HFFc6 (cell line): ENCODE measurements at places on chromosomes 1 and 21. TPM values are rescaled to one million over a fixed set of nuclear protein-coding genes. Genes with fewer than 3 reads are reported as not detected.

DNA sequence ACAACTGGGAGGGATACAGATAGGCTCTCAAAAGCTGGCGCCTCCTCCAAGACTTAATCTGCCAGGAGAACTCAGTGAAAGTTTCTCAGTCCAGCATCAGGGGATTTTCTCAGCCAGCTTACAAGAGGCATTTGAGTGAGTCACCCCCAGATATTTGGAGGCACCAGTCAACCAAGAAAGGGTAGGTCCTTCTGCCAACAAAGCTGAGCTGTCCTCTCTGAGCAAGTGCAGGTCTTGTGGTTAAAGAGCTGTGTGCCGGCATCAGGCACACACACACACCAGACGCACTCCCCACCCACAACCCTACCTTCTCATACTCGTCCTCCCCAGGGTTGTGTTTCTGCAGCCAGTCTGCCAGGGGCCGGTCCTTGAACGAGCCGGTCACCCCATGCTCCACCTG, 27.0 kb upstream of the PPP1R15B start:
- DNase-seq, result peak; percentile 98

Gene FCRLA
- total RNA-seq, result 2.9 to 4.3 TPM (median 4.2 TPM) in 3 replicates

- no peak for DNase-seq
Measured at GRCh38 chr21:35019631-35020032, 29.5 kb downstream of the RUNX1 start.

Gene FAM151A
- total RNA-seq, result not detected in 3 replicates

DNA sequence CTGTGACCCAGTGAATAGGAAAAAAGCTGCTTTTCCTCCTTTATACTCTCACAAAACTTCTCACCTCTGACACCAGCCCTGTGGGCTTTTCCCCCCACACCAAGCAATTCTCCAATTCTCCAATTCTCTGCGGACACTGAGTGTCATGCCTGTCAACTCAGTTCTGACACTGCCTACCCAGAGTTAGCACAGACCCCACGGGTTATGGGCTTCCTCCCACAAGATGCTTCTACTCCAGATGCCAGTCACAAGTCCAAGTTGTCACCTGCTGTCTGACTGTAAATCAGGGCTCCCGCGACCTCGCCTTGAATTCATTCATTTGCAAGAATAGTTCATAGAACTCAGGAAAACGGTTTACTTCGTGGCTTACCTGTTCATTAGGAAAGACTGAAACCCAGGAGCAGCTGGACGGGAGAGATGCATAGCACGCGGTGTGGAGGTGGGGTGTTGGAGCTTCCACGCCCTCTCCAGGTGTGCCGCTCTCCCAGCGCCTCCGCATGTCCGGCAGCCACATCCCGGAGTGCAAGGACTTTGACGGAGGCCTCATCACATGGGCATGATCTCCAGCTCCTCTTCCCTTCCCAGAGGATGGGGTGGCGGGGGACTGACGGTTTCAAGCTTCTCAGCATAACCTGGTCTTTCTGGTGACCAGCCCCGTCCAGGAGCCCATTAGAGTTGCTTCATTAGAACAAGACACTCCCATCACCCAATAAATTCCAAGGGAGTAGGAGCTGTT, 154.7 kb downstream of the PGBD5 start:
- DNase-seq, result no peak

- DNase-seq, result no peak
Measured at GRCh38 chr1:17404034-17404684, 32.2 kb downstream of the PADI6 start.

DNA sequence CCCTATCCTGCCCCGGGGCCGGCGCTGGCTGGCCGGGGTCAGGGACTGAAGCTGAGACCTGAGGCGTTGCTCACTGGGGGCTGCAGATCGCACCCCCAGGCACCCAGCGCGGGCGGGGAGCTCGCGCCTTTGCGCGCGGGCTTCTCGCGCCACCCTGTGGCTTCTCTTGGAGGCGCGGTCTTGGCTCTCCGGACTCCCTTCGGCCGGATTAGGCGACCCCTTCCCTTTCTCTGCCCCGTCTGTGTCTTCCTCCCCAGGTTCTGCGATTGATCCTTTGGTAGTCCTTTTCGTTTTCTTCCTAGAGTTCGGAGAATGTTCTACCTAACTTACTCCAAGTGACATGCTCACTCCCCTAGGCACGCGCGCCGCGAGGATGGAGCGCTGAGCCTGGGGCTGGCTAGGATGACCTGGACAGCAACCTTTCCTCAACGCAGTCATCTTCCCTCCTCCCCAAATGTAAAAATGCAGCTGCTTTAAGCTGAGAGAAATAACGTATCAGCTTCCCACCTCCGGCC, 495 bp upstream of the NTRK1 start:
- no peak for DNase-seq

DNA sequence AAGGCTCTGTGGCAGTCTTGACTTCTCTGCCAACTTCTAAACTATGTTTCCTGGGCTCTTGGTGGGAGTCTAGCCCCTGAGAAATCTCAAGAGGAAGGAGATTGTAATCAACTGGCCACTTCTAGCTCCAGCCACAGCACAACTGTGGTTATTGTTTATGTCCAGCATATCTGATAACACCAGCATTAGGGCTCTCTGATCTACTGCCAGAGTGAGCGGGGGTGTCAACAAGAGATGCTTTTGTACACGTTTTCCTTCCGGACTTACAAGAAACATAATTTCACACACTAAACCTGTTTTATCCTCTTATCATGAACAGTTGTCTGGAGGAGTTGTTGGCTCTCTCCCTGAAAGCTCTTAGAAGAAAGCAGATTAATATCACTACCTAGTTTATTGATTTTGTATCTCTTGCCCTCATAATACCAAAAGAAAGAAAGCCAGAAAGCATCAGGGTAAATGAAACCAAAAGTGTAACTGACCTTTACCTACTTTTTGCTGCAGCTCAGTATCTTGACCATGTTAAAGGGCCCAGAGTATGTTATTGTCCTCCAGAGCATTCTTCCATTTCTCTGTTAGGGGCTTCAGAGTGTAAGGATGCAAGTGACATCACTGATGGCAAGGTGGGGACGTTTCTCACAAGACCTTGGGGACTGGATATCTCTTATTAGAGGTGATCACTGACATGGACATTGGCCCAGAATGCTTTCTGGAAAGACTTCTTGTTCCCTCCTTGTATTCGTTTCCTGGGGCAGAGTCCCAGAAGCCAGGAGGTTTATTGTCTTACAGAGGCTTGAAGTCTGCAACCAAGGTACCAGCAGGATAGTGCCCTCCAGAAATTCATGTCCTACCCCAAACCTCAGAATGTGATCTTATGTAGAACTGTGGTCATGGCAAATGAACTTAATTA, 9.6 kb upstream of the SH2D1B start:
- no peak for DNase-seq

Gene AGT
- 0.10 TPM in 1 of 2 replicates, not detected in the other for total RNA-seq

GRCh38 chr1:202656057-202656456, 54.2 kb downstream of the SYT2 start:
- DNase-seq, result no peak

- DNase-seq, result no peak
Measured at GRCh38 chr1:46717654-46718053, 1.3 kb downstream of the EFCAB14 start.

Gene ARHGEF10L
- 11.2 to 26.8 TPM (median 13.7 TPM) in 3 replicates for total RNA-seq

Gene NBPF4
- total RNA-seq, result not detected in 3 replicates

Gene NOS1AP
- 0.39 to 0.59 TPM (median 0.42 TPM) in 3 replicates for total RNA-seq

- peak; percentile 85 for DNase-seq
Measured at GRCh38 chr1:65812065-65812464, 19.4 kb downstream of the PDE4B start.

- no peak for DNase-seq
Measured at GRCh38 chr1:219813294-219813693, 115.1 kb downstream of the SLC30A10 start.

DNA sequence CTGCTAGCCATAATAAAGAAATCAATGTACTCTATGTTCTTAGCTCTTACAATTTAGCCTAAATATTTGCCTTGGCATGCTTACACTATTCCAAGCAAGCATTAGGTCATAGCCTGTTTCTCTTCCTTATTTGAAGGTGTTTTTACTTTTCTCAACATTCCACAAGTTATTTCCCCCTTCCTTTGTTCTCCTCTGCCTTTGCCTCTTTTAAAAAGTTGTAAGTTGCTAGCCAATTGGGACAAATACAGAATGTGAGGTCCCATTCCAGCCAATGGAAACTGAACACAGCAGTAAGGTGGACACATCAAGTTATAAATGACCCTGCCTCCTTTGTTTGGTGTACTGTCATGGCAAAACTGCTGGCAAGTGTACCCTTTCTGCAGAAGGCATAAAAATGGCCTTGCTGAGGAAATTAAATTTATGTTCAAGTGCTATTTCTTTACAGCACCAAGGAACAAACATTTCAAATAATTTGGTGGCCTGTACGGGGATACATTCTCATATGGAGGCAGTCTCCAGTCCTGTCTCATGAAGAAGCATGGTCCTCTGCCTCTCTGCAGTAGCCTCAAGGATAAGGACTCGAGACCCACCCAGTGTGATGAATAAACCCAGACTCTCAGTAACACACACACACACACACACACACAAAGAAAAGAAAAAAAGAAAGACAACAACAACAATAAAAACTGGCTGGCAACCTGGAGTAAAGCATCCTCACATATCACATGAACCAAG, 28.8 kb upstream of the FMO1 start:
- DNase-seq, result peak; percentile 24

GRCh38 chr1:54284781-54285529, 85.0 kb downstream of the MRPL37 start:
- no peak for DNase-seq

DNA sequence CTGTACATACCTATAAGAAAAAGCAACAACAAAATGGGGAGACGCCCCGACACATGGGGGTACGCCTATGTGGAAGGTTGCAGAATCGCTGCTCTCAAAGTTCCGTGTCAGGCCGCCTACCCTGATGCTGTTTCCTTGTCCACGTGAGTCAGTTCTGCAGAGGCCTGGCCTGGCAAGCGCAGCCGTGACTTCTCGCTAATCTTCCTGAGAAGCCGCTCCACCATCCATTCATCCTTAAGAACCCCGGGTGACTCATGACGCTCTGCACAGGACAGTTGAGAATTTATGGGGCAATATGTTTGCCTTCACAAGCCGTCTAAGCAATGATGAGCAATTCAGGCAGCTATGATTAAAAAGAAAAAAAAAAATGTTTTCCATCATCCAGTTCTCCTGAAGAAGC, 122.3 kb upstream of the TMPRSS2 start:
- peak; percentile 98 for DNase-seq

Gene CDC7
- total RNA-seq, result 3.0 to 7.5 TPM (median 7.1 TPM) in 3 replicates

Gene CFAP74
- not detected in 3 replicates for total RNA-seq

Gene SHISA4
- 30.1 to 43.3 TPM (median 36.1 TPM) in 3 replicates for total RNA-seq

GRCh38 chr1:246482805-246483568, 24.1 kb downstream of the SMYD3 start:
- no peak for DNase-seq

Gene FAAH
- total RNA-seq, result 0.20 TPM in 1 of 3 replicates, not detected in the others

DNA sequence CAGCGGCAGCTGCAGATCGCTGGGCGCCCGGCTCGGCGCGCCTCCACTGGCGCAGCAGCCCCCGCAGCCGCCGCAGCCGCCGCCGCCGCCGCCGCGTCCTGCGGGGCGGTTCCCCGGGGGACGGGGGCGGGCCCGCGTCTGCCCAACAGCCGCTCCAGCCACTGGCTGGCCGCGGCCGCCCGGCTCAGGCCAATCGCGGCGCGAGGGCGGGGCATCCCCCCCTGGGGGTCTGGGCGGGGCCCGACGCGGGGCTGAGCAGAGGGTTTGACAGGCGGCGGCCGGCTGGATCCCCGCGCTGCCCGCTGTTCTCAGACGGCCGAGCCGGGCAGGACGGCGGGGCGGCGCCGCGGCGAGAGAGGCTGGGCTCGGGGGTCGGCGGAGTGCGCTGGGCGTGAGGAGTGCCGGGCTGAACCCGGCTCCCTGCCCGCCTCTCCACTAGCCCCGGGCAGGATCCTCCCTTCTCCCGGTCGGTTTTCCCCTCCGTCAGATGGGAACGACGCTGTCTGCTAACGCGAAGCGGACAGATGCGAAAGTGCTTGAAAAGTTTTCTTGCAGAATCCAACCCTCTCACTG, at the start of gene GLIS1:
Gene GLIS1 (minus strand): TSS at position 56 of the 573 bp plus-strand sequence. CDS start 1,100 bp downstream, outside the sequence.
- DNase-seq, result peak; percentile 54

DNA sequence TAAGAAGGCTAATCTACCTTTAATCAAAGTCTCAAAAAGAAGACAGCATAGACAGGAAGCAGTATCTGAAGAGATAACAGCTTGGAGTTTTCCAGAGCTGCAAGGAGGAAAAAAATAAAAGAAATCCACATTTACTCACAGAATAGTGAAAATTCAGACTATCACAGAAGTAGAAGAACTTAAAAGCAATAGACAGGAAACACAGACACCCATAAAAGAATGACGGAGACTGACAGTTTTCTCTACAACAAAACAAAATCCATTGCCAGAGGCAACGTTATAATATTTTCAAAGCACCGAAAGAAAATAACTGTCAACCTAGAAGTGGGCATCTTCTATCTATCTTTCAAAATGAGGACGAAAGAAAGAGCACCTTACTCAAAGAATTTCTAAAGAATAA, 104.4 kb downstream of the DMRTB1 start:
- DNase-seq, result no peak

Gene PROX1
- total RNA-seq, result 0.18 and 0.28 TPM in 2 replicates

DNA sequence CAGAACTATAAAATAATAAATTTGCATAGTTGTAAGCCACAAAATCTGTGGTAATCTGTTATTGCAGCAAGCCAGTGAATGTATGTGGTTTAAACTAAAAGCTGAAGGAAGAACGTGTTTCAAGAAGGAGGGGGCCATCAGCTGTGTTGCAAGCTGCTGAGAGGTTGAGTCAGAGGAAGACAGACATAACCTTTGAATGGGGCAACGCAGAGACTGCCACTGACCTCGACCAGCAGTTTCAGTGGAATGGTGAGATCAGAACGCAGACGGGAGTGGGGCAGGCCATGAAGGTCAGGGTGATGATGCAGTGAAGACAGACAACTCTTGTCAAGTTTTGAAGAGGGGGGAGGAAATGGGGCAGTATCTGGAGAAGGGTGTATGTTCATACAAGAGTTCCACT, 23.2 kb upstream of the QSOX1 start:
- peak; percentile 91 for DNase-seq

Gene AVPR1B
- total RNA-seq, result not detected in 3 replicates

DNA sequence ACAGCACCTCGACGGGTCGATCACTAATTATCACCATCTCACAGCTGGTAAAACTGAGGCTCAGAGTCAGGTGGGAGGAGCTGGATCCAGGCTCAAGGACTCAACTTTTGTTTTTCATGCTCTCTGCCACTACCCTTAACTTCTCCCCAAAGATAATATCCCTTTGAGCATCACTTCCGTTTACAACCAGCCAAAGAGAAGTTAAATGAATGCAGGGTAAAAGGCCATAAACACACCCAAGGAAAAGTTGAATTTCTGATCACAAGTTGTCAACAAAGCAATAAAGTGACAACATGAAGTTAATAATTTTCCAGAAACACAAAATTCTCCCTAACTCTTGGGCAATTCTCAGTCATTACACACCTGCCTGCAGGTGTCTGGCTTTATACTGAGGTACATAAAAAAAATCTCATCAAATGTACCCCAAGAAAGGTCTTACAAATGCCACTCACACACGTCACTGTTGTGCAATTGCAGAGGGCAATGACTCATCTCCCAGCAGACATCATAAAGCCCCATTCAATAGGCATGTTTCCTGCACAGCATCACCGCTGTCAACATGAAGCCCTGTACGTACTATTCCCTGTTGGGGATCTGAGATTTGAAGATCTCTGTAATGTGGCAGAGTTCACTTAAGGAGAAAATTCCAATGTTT, 3.4 kb downstream of the OR2T11 start:
- no peak for DNase-seq

Gene MXRA8
- total RNA-seq, result 451 to 531 TPM (median 508 TPM) in 3 replicates
